ENCODE measurements at places on chromosomes 5 and 9. TPM values are rescaled to one million over a fixed set of nuclear protein-coding genes. Genes with fewer than 3 reads are reported as not detected.

Gene CDKN2B
- total RNA-seq: 0.10 TPM

GRCh38 chr5:126878085-126878484 lies 101.1 kb downstream of the LMNB1 start:
- no peak for DNase-seq

Gene HMGXB3
- 31.3 TPM for total RNA-seq

- DNase-seq: no peak
These were observed 37.6 kb downstream of the SLC12A7 start for GRCh38 chr5:1074226-1074625.

GRCh38 chr5:15992918-15993317 lies 186.7 kb downstream of the MARCHF11 start:
- no peak for DNase-seq

DNA sequence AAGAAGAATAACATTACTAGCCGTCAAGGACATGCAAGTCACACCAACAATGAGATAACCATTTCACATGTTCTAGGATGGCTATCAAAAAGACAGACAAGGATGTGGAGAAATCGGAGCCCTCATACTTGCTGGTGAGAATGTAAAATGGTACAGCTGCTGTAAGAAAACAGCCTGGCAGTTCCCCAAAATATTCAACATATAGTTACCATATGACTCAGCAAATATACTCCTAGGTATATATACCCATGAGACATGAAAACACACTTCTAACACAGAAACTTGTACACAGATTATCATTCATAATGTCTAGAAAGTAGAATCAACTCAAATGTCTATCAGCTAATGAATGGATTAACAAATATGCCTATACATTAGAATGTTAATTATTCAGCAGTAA lies 105.4 kb upstream of the PCAT7 start:
- DNase-seq: no peak

- no peak for DNase-seq
These were observed 402.9 kb downstream of the RAB3C start for GRCh38 chr5:58985759-58986158.

Gene DMRT3
- not detected for total RNA-seq

Gene FOXD4L3
- total RNA-seq: not detected

DNA sequence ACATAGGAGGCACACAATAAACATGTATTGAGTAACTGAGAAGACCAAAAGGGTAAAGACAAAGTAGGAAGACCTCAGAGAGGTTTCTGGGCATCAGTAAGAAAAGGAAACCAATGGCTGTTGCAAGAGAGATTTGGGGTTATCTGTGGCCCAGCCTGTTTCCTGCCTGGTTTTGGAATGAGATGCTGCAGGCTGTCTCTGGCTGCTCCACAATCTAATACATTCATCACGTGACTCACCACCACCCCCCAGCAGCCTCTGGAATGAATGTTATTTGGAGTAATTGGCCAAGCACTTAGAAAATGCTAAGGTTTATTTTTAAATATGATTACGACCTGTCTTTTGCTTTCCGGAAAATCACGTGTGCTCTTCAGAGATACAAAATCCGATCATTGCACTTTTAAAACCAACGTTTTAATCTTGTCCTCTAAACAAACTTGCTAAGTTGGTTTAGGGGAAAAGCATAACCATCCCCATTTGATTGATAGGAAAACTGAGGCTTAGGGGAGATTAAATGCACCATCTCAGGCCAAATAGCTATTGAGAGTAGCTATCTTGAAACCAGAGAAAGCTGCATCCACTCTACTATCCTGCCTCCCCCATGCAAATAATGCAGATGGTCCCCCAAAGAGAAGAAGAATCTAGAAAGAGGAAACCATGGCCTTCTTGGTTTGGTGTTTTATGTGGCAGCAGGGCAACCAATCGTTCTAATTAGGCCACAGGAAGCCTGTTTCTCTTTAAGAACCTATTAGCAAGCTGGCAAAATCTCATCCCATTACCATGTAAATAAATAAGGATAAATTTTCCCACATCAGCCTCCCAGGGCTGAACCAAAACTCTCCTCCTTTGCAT lies 151.8 kb upstream of the ADRA1B start:
- peak; percentile 40 for DNase-seq

DNA sequence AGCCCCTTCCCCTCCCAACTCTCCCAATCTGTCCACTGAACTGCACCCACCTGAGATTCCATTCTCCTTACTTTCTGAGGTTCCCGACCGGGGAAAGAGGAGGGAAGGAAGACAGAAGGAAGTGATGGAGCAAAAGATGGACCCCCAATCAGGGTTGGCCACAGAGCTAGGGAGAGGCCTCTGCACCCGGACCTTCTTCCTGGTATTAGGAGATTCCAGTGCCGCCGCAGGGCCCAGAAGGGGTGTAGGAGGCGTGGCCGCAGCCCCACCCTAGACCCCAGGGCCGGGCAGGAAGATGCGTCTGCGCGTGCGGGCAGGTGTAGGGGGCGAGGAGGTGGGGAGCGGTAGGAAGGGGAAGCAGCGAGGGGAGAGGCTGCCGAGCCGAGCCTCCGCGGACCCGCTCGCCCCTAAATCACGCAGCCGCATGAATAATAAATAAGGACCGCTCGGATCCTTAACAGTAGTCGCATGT lies 104.2 kb upstream of the MVB12B start:
- no peak for DNase-seq

DNA sequence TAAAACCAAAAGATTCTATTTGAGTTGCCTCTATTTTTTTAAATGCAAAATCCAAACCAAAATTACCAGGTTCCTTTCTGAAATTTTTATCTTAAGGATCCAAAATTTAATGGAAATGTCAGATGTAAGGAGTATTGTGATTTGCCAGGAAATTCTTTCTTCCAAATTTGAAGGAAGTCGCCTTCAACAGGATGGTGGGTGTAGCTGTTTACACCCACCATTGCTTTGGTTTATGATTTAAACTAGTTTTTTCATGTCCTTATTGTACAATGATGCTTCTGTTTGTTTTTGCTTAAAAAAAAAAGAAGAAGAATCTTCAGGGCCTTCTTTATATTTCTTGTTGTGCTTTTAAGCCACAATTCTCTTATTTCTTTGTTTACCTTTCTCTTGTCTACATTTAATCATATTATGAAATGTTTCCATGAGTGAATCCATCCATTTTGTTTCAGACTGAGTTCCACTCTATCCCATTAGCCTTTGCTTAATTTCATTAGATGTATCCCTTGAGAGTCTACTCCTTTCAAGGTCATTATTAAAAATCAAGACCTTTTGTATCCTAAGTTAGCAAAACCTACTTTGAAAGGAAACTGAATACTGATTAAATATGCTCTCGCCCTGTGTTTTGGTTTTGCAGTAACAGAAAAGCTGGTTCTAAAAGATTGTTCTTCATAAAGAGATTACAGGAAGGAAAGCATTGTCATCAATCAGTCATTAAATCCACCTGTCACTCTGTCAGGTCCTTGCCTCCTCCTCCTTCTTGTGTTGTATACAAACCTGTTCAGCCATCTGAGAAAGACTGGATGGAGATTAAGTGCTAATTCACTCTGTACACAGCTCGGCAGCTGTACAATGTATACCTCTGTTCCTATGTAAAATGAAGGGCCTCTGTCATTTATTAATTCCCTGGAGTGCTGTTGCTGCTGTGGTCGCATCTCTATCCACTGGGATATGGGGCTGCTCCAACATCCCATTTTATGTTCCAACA lies 45.5 kb upstream of the SLC2A8 start:
- no peak for DNase-seq

Gene CTSV
- 1.1 TPM for total RNA-seq

Gene RASGRF2
- total RNA-seq: 8.6 TPM

GRCh38 chr9:98363644-98364043 lies 108.2 kb upstream of the TBC1D2 start:
- DNase-seq: no peak

GRCh38 chr5:181052672-181053487 lies 12.8 kb downstream of the BTNL9 start:
- peak; percentile 24 for DNase-seq

DNA sequence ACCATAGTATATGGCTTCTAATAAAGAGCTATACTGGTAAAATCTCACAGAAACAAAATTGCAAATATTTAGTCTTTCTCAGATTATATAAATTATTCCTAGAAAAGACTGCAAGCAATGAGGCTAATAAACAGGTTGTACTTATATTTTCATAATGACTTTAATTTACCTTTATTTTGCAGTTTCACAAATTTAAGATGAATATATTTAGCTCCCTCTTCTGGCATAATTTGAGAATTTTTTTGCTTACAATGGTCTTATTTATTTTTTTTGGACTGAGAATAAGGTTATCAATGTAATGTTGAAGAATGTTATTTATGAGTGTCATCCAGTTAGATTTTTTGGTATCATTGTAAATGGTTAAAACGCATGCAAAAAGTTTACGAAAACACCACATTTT lies 56.7 kb downstream of the PIK3R1 start:
- DNase-seq: no peak

- DNase-seq: no peak
These were observed 340.3 kb downstream of the GADD45G start for GRCh38 chr9:89945133-89945532.

- DNase-seq: no peak
These were observed 318.4 kb downstream of the CWC27 start for GRCh38 chr5:65087154-65087553.

GRCh38 chr9:83218411-83219090 lies 155.6 kb upstream of the RASEF start:
- no peak for DNase-seq

DNA sequence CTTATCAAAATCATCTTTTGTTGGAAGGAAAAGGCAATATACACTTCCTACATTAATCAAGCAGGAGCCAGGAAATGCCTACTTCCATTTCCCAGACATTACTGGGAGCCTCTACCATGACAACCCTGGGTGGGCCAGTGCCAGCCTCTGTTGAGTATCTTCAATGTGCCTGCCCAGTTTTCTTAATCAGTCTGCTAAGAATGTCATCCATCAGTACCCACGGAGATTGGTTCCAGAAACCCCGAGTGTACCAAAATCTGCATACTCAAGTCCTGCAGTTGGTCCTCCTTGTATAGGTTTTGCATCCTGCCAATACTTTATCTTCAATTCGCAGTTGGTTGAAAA lies 82.4 kb downstream of the MARCHF3 start:
- no peak for DNase-seq

Gene SH3PXD2B
- total RNA-seq: 0.99 TPM

DNA sequence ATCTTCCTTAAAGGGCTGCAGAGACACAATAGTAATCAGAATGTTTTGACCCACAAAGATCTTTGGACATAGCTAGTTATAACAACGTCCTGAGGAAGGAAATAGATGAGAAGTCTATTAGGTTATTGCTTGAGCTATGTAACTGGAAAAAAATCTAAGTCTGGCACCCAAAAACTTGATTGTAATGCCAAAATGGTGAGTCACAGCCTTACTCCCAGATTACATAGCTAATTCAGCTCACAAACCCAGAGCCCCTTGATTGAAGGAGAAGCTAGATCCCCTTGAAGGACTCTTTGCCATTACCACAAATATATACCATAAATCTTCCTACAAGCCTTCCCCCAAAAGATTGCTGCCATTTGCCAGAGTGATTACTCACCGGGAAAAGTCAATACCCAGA lies 341.8 kb upstream of the KIF2A start:
- no peak for DNase-seq

Gene CLTA
- total RNA-seq: 139 TPM

- no peak for DNase-seq
These were observed 182.6 kb upstream of the ZNF608 start for GRCh38 chr5:124929000-124929399.

- DNase-seq: no peak
These were observed 464.7 kb upstream of the RORB start for GRCh38 chr9:74032421-74032820.

- no peak for DNase-seq
These were observed 17.2 kb upstream of the SPOCK1 start for GRCh38 chr5:137516251-137516797.

GRCh38 chr9:127388856-127389238 lies 8.1 kb upstream of the SLC2A8 start:
- DNase-seq: peak; percentile 19

GRCh38 chr5:151469992-151470391 lies 22.6 kb downstream of the SLC36A1 start:
- no peak for DNase-seq

Gene CSF1R
- total RNA-seq: 0.41 TPM

DNA sequence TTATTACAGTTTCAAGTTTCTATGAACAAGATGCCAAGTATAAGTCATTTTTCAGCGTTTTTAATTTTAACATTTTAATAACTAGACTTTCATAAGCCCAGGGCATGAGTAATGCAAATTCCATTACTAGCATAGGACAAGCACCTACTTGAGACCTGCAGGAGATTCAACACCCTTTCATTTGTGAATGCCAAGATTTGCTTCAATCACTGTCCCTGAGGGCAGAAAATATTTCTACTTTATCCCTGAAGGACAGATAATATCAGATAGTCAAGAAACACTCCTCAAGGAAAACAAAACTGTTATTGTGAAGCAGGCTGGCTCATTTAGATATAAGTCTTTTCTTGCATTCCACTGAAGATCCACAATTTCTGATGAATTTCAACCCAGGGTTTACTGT lies 27.7 kb upstream of the ZNF622 start:
- no peak for DNase-seq

Gene PCDHB14
- total RNA-seq: not detected

- no peak for DNase-seq
These were observed 5.7 kb downstream of the CMBL start for GRCh38 chr5:10301842-10302610.
